NCI-H1417 (cell line): ENCODE measurements at places on chromosomes 4 and X.

- no peak for DNase-seq
These were observed 7.1 kb upstream of the CNOT6L start for GRCh38 chr4:77826275-77826674.

- DNase-seq = no peak
These were observed 63.6 kb downstream of the TBL1X start for GRCh38 chrX:9528498-9528897.

- DNase-seq = peak; percentile 47
These were observed 49.5 kb downstream of the JADE3 start for GRCh38 chrX:46961574-46962283.

- peak; percentile 5 for DNase-seq
These were observed 6.0 kb downstream of the RASL11B start for GRCh38 chr4:52868133-52868532.

GRCh38 chr4:93157986-93158385 lies 670.6 kb upstream of the ATOH1 start:
- DNase-seq = no peak

DNA sequence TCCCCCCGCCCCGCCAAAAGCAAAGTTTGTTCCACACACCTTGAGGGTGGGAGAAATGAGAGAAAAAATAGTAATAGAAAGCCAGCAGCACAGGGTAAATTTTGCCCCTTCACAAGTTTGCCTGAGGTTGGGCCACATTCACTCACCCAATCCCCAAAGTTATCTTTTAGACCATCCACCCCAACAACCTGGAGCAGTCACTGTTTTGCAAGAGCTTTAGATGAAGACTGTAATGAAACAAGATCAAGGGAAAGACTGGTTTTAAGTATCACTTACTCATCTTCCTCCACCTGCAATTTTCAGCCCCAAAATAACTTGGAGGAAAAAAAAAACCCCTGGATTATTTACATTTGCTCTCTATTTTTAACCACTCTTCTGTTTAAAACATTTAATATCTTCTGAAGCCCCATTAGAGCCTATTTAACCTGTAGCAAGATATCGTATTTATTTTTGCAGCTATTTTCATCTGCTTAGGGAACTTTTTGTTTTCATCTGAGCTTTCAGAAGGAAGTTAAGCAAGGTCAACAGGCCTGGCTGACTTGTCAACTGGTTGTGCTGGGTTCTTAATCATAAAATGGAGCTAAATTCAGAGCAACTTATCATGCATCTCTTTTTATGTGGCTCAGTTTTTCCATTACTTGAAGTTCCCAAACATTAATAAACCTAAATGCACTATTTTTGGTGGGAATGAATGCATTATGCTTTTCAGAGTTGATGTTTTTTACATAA lies 24.6 kb upstream of the TBL1X start:
- no peak for DNase-seq

DNA sequence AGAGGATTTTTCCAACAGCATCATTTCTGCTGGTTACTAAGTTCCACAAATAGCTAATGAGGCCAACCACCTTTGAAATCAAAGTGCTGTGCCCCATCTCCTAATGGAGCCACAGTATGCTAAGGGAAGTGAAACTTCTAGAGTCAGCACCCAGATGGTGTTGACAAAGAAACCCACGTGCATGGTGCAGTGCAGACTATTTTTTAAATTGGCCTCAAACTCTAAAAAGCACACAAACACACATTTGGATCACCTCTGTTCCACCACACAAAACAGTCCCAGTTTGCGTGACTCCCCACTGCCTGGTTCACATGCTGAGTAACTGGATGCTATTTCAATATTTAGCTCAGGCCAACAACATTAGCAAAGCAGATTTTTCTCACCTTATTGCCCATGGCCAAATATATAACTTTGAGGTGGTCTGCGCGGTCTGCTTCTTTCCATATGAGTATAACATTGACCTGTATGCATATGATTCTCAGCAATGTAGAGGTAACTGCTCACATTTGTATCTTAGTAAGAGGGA lies 69.9 kb downstream of the AMELX start:
- DNase-seq = no peak

DNA sequence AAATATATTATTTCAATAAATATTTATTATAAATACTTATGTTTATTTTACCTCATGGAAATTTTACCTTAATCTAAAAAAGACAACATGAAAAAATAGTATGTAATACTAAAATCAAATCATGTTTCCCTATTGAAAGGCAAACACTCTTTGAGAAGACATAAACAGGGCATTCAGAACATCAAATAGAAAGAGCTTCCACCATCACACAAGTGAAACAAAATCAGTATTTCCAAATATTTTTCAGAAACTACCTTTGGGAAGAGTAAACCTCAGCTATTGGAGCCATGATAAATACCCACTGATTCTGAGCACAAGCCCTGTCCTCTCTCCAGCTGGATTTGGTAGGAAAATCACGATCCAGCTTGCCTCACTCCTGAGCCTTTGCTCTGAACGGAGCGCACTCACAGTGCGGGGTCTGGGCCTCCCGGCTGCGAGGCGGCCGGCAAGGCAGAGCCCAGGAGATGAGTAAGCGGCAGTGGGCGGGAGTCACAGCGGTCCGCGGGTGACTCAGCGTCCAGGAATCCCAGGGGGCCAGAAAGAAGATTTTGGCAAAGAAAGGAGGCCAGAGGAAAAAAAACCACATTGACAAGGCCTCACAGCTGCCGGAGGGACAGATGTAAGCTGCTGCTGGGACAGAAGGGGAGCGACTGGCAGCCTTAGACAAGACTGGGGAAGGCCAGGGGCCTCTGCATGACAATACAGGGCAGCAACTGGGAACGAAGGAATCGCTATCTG lies 14.7 kb upstream of the ANXA5 start:
- no peak for DNase-seq

- no peak for DNase-seq
These were observed 712.4 kb upstream of the LCORL start for GRCh38 chr4:18733961-18734360.

DNA sequence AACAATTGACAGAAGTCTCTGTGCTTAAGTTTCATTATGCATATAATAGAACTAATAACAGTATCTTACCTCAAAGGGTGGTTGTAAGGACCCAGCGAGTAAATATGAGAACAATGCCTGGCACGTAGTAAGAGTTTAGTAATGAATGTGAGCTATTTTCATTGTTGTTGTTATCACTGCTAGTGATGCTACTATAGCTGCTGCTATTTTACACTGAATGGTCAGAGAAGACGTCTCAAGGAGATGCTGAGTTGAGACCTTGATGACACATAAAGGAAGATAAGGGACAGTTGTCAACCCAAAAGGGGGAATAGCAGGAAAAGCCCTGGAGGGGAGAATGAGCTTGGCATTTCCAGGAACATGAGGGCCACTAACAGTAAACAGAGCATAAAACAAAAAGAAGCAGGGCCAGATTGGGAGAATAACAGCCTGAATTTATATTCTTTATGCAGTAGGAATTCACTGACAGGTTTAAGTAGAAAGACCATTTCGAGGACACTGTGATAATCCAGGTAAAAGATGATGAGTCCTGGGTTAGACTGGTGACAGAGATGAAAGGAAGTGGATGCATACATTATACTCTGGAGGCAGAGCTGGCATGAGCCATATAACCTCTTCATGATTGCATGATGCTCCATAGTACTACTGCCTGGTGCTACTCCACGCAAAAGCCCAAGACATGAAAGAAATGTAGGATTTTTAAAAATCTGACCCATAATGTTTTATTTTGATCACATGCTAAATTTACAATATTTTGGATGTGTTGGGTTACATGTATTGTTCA lies 23.1 kb downstream of the ATP8A1 start:
- DNase-seq = no peak

- no peak for DNase-seq
These were observed 15.5 kb downstream of the CPE start for GRCh38 chr4:165394275-165394674.

DNA sequence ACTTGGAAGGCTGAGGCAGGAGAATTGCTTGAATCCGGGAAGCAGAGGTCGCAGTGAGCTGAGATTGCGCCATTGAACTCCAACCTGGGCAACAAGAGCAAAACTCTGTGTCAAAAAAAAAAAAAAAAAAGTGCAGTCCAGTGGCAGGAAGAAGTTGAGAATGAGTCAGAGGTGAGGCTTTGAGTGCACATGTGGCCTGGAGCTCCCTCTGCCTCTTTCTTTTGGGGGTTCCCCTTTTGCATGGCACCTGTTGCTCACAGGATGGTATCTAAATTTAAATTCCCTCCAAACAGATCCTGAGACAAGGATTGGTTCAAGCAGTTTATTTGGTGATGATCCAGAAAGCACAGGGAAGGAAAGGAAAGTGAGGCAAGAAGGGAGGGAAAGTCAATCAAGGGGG lies 151.4 kb upstream of the STX18 start:
- no peak for DNase-seq

GRCh38 chr4:180973894-180974293 lies 1269.3 kb upstream of the TENM3 start:
- DNase-seq = no peak

DNA sequence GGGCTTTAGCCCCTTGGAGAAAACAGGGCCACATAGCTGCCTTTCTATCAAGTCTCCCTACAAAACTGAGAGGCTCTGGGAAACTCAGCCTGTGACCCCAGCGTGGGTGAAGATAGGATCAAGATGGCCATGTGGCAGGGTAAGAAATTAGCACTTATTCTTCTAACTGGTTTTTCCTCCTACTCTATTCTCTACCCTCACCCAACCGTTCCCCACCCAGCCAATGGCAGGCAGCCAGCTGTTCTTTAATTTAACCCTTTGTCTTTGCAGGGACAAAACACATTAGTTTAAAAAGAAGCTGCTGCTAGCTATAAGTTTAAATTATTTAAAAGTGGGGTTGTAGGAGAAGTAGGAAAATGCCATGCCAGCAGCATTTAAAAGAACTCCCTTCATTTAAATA lies 2.8 kb downstream of the CLCN5 start:
- DNase-seq = no peak

DNA sequence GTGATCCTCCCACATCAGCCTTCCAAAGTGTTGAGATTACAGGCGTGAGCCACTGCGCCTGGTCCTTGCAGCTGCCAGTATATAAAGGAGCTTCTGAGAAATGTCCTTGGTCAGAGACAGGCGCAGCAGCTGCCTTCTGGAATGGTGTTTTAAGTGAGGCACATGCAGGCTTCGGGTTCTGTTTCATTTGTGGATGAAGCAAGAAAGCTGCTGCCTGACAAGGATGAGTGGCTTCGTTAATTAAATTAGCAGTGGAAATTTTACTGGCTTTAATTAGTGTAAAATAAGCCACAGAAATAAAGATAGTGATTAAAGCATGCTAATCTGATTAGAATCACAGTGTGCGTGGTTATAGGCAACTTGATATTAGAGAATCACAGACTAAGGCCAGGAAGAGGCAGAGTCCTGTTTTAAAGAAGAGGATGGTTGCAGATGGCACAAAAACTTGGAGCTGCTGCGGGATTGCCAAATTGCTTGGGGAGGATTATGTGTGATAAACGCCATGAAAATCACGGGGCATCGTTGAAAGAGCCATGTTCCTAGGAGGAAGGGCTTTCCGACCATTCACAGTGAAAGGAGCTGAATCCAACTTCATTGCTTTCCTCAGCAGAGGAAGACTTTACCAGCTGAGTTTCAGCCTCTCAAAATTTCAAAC lies 348.4 kb upstream of the FAT1 start:
- DNase-seq = no peak

DNA sequence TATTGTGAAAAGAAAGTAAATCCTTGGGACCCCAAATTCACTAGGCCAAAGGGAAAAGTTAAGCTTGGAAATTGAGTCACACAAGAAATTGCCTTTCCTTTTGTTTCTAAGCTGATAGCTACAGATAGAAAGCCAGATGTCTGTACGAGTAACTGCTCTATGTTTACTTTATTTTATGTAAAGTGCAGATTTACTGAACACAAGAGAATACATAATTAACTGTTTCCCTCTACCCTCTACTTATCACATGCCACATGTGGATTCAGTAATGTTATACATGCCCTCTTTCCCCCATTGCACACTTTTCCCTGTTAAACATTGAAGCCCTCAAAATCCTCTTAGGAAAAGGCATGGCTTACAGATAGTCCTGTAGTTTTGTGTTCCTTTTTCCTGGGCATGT lies 16.5 kb upstream of the TDO2 start:
- no peak for DNase-seq

GRCh38 chrX:80876877-80877276 lies 67.2 kb upstream of the BRWD3 start:
- DNase-seq = peak; percentile 71

GRCh38 chrX:131979116-131979515 lies 44.0 kb upstream of the STK26 start:
- DNase-seq = no peak

- DNase-seq = no peak
These were observed 1480.3 kb downstream of the C4orf33 start for GRCh38 chr4:130576218-130576617.

- no peak for DNase-seq
These were observed 225.4 kb upstream of the GLRA2 start for GRCh38 chrX:14303891-14304290.
